ENCODE measurements at places on chromosomes 3 and 15.
A peak's percentile ranks its signal among the peaks of the same experiment; 100 is the strongest.

- DNase-seq, result peak; percentile 5
Measured at GRCh38 chr3:47961815-47962606, 54.2 kb downstream of the MAP4 start.

DNA sequence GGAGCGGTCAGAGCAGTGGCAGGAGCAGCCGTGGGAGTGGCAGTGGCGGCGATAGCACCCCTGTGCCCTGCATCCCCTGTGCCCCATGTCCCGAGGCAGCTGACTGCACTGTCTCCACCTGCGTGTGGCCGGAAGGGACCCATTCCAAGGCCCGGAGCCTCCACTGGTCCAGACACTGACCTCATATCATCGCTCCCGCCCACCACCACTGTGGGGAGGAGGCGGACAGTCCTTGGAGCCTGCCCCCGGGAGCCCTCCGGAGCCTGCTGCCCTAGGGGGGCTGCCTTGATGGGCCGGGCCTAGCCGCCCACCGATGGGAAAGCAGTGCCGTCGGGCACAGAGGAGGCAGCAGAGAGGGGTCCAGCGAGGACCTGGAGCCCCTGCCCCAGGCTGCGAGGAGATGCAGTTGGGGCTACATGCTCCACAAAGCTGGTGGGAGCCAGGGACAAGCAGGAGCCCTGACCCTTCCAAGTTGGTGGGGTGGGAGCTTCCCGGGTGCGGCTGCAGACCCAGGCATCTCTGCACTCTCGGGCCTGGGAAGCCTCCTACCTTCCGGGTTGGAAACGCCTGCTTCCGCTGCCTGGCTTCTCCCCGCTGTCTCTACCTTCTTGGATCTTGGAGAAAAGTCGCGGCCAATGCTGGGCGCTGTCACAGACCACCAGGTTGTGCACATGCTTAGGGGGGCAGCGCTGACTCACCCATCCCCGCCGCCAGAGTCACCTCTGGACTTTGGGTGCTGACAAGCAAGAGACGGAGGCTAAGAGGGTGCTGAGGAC, 283.2 kb upstream of the ROBO1 start:
- no peak for DNase-seq

GRCh38 chr15:81254916-81255290, 58.2 kb downstream of the IL16 start:
- DNase-seq, result no peak

DNA sequence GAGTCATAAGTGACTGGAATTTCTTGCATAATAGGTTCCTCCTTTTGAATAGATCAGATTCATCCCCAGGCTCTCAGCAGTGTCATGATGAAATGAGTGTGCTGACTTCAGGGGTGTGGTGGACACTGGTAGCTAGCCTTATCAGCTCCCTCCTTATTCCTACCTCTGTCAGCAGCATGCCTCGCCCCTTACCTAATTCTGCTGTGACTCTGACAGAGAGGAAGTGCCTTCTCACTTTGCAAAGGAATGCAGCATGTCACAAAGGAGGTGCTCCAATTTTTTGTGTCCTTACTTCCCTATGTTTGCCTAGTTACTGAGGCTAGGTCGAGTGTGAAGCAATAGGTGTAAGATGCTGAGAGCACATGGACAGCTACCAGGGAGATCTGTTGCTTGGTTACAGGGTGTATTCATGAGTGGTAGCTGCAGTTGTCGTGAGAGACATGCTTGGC, 90.6 kb downstream of the TNFAIP8L3 start:
- DNase-seq, result peak; percentile 1

GRCh38 chr3:11539218-11539617, 104.5 kb downstream of the VGLL4 start:
- DNase-seq, result no peak

- DNase-seq, result no peak
Measured at GRCh38 chr15:81301385-81301784, 22.6 kb downstream of the STARD5 start.

- no peak for DNase-seq
Measured at GRCh38 chr3:66326340-66326739, 105.5 kb downstream of the SLC25A26 start.

DNA sequence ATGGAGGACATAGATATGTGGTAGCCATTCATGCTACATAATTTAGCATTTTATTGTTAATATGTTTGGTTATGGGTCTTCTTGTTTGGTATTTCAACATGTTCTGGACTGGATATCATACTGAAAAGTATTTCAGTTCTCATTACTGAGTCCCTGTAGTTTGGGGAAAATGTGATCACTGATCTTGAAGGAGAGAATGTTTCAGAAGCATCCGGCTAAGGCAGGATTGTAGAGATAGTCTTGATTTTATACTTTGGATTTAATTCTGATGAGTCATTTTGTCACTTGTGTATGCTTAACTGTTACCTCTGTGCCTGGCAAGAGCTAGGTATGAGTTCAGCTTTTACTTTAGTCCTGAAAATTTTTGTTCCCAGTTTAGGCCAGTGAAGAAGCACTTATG, 7.1 kb downstream of the CHD2 start:
- no peak for DNase-seq

DNA sequence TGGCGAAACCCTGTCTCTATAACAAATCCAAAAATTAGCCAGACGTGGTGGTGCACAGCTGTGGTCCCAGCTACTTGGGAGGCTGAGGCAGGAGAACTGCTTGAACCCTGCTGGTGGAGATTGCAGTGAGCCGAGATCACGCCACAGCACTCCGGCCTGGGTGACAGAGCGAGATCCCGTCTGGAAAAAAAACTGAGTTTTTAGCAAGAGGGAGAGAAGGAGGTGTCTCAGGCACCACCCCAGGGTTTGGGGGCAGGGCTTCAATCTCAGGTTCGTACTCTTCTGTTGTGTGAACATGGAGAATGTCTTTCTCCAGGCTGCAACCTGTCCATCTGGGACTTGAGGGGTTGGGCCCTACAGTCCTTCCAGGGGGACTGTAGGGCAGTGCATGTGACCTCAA, 2.7 kb downstream of the CHRNA3 start:
- no peak for DNase-seq

DNA sequence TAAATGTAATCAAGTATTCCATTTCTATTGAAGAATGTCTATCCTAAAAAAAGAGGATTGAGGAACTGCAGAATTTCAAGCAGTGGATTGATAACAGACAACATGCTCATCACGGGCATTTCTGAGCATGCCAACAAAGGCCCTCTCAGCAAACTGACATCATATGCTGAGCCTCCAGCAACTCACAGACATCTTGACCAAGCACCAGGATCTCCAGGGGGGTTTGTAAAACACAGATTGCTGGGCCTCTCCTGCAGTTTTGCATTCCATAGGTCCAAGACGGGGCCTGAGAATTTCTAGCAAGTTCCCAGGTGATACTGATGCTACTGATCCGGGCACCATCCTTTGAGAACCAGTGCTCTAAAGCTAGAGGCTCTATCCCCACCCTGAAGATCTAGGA, 85.0 kb downstream of the FOXP1 start:
- no peak for DNase-seq

GRCh38 chr3:29746163-29746760, 465.4 kb downstream of the RBMS3 start:
- DNase-seq, result no peak

DNA sequence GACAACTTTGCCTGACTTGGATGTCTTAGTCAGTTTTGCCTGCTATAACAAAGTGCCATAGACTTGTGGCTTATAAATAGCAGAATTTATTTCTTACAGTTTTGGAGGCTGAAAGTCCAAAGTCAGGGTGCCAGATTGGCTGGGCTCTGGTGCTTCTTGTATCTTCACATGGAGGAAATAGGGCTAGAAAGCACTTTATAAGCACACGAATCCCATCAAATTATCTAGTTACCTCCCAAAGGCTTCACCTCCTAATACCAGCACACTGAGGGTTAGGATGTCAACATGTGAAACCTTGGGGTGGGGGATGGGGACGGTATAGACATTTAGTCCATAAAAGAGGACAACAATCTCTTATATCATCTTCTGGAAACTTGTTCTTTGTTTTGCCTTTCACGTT, 116.8 kb downstream of the SQOR start:
- DNase-seq, result no peak

DNA sequence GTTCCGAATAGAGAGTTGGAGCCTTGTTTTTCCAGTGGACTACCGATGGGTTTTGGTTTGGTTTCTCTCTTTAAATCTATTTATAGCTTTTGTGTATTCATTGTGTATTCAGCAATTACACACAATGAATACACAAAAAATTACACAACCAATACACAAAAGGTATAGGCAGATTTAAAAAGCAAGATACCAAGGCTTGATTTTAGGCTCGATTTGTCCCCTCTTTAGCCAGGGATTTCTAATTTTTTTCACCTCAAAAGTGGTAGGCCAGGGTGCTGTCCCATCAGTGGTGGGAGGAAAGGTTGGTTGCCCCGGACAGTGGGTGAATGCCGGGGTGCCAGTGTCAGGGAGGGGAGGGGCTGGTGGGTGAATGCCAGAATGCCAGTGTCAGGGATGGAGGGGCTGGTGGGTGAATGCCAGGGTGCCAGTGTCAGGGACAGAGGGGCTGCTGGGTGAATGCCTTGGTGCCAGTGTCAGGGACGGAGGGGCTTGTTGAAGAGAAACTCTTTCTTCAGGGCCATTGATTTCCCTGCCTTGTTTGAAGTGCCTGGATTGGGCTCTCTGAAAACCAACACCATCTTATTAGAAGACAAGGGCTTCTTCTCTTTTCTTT, 186.2 kb downstream of the GOLGA6L6 start:
- DNase-seq, result no peak

- no peak for DNase-seq
Measured at GRCh38 chr3:143856252-143856970, 8.1 kb upstream of the SLC9A9 start.

GRCh38 chr15:79991826-79992225, 20.8 kb upstream of the BCL2A1 start:
- no peak for DNase-seq

GRCh38 chr3:190432216-190432615, 17.5 kb downstream of the TMEM207 start:
- no peak for DNase-seq

DNA sequence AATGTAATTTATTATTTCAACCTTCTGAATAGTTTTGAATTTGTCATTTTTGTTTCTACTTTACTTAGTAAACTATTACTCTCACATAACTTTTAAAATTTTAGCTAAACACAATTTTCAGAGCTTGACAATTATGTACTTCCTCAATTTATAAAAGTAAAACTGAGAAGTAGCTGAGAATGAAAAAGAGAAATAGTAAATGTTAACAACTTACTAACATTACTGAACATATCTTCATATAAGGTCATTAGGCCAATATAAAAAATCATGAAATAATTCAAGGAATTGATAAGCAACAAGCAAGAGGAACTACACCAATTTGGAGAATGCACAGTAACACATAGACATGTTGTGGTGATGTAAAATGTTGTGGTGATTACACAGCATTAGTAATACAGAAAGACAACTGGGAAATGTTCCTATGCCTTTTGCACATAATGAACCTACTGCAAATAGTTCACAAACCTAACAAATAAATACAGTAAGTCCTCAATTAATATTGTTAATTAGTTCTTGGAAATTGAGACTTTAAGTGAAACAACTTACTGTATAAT, 137.9 kb downstream of the CBLB start:
- DNase-seq, result no peak

GRCh38 chr3:5210926-5211325, 23.4 kb downstream of the EDEM1 start:
- peak; percentile 42 for DNase-seq

- DNase-seq, result no peak
Measured at GRCh38 chr15:23578521-23579150, 13.2 kb downstream of the MKRN3 start.

DNA sequence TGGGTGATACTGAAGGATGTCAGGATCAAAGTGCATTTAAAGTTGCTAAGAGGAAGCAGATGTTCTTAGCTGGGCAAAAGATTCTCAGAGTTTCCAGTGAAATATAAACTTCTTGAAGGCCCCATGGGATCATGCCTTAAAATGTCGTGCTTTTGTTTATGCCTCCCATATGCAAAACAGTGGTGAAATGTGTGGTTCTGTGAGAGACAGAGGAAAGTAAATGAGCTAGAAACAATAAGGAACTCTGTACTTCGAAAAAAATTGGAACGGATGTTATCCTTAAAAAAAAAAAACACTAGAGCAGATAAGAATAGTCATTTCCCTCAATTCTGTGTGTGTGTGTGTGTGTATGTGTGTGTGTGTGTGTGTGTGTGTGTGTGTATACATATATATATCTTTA, 497.0 kb upstream of the TBL1XR1 start:
- peak; percentile 18 for DNase-seq

DNA sequence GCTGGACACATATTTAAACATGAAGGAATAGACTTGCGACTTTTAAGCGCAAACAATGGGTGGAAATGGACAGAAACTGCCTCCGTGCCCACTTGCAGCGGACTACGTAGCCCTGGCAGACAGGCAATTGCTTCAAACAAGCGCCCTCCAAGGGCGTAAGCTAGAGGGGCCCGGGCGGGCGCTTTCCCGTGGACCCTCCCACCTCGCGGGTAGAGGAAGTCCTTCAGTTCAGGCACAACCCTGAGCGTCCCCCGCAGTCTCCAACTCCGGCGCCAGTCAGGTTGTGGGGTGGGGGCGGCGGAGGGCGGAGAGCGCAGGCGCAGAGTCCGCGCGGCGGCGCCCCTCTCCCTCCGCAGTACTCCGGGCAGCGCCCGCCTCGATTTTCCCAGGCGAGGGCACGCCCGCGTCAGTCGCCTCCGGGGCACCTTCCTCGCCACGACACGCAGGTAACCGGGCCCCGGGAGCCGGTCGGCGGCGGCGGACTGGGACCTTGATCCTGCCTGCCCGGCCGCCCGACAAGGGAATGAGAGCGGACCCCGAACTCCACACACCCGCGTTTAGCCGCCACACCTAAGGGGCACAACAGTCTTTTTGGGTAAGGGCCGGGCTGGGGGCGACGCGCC, at the start of gene SLC35G2:
SLC35G2 (plus strand) TSS at position 358 of the 623 bp plus-strand sequence. CDS start 35,335 bp downstream, outside the sequence.
- DNase-seq, result peak; percentile 12

DNA sequence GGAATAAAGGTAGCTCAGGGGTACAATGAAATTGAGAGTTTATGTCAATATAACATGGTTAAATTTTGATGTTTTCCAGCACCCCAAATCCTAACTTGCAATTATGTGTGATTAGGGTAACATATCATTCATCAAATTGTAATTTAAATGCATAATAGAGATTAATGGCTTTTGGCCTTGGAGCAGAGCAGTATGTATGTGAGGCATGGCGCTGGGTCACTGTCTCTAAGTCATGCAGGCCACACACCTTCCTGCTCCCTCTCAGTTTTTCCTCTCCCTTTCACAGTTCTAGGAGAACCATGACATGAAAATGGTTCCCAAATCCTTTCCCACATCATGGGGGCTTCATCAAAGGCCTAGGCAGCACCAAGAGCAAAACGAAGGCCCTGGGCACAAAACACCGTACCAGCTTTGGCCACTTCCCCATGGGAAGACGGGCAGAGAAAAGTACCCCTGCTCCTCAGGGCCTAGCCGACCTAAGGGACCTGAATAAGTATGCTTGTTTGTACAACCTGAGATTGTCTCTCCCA, 3.9 kb upstream of the SRP14 start:
- DNase-seq, result no peak

DNA sequence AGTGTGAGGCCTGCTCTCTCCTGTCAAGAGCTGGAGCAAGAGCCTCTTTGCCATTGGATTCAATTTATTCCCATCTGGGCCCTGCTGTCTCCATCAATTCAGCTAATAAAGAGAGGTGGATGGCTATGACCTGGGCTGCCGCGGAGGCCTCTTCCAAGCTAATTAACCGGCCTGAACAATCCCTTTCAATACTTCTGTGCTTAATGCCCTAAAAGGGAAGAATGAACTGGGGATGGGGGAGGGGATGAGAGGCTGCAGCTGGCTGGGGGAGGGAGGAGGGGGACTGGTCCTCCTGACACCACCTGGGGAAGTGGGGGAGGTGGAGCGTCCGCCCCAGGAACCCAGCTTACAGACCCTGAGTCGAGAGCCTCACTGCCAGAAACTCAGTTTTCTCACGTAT, 33.4 kb upstream of the PRR23E start:
- DNase-seq, result no peak

- DNase-seq, result no peak
Measured at GRCh38 chr3:14278799-14279625, 100.4 kb downstream of the LSM3 start.
